ENCODE measurements at places on chromosomes 5 and 9. TPM values are rescaled to one million over a fixed set of nuclear protein-coding genes. Genes with fewer than 3 reads are reported as not detected.

DNA sequence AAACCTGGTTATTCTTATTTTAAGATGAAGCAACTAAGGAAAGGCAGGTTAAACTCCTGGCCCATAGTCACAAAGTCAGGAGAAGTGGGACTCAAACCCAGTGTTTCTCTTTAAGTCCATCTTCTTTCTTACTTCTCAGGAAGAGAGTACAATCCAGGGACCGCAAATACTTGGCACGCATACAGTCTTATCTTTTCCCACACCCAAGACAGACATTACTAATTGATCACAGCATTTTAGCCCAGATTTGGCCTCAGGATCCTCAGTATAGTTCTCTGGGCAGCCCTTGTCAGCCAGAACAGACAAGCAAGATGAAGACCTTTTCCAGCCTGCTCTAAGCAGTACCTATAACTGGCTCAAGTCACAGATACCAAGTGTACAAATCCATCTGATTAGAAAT lies 125.5 kb upstream of the RAI14 start:
- no peak overlapping the region for H3K4me3 ChIP-seq
- DNase-seq, result no peak
- H3K36me3 ChIP-seq, result no peaks in the 10 kb centered on the region

DNA sequence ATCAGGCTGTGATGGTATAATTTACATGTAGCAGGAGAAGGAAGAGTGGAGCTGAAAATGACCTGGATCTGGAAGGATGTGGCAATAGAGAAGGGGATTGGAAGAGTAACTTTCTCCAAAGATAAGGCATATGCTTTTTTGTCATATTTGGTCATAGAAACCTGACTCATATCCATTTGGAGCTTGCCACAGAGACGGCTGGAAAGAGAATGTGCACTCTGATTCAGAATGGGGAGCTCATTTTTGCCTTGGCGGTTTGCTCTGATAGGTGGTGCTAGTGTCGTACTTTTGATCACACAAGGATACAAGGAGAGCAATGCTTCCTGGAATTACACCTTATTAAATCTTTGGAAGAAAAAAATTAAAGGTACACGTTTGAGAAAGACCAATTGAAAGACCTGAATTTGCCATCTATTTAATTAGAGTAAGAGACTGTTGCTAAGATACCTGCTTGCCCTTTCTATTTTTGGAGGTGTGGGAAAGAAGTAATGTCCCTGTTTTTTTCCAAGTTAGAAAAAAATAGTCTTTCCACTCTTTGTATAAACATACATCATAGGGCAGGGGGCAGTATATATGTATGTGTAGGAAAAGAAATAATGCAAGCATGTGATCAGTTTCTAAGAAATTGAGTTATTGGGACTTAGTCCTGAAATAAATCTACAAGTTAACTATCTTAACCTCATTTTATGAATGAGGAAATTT lies 5.4 kb downstream of the LSM11 start:
- H3K4me1 ChIP-seq, result peaks cover 55% of the 10 kb centered on the region
- no peaks in the 10 kb centered on the region for H3K27me3 ChIP-seq
- peaks cover 10% of the 10 kb centered on the region for H3K36me3 ChIP-seq

- no peak for DNase-seq
- no peaks in the 10 kb centered on the region for H3K27me3 ChIP-seq
- no peaks in the 10 kb centered on the region for H3K4me1 ChIP-seq
Observed at GRCh38 chr5:105530716-105531261, 1968.2 kb upstream of the NUDT12 start.

The PRSS3 gene
- total RNA-seq, result not detected

The FOXD4L5 gene
- total RNA-seq, result not detected

The SLC6A19 gene
- total RNA-seq, result not detected

The SEMA6A gene
- total RNA-seq, result not detected
